ENCODE measurements at places on chromosomes 7 and 10. TPM values are rescaled to one million over a fixed set of nuclear protein-coding genes. Genes with fewer than 3 reads are reported as not detected.

DNA sequence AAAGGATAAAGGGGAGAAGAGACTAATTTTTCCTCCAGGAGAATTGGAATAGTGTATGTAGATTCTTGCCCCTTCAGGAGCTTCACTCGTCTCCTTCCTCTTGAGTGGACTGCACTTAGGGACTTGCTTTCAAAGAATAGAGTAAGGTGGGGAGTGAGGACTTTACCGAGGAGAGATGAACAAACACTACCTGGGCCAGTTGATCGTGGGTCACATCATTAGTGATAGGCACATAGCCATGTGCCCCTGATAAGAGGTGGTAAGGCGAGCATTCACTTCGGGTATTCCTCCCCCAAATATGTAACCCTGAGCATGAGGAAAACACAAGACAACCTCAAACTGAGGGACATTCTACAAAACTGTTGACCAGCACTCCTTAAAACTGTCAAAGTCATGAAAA, 14.6 kb upstream of the KIFBP start:
- no peak for DNase-seq

PNLIPRP2 gene
- total RNA-seq: not detected

DNA sequence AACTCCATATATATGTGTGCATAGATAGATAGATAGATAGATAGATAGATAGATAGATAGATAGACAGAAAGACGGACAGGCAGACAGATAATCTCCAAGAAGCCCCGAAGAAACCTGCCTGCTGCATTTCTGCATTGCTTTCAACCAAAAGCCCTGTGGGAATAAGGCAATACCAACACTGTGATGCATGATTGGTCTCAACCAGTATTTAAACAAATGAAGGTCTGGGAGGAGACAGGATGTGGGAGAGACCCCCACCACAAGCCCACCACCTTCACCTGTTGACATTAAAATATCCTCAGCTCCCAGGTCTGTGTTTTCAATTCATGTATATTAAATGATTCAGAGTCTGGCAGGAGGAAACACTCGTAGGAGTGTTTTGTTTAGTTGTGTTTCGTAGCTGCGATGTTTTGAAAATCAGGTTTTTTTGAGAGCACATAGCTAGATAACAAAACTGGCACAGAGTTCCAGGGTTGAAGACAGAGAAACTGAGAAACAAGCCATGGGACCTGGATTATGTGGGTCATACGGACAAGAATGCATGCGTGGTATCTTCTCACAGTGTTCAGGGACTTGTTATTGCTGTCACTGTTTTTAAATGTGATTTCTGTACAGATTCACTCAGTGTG, 200.7 kb upstream of the AHR start:
- DNase-seq: no peak

ADARB2 gene
- not detected for total RNA-seq

DNA sequence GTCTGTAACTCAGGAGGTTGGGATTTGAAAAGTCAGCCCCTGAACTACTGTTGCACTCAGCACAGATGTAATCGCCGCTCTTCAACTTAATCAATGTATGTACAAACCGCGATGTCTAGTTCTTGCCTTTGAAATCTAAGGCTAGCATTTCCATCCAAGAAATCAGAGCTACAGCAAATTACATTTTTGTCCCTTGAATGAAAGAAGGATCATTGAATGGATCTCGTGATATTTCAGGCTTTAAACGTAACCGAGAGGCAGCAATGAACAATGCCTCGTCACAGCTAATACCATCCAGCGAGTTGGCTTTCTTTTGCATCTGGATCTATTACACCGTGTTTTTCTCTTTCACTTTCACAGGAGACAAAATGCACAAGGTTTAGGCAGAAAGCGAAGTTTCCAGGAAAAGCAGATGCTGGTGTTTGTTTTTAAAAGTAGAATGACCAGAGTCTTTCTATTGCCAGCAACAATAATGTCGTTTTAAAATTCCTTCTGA, 5.5 kb downstream of the SKIDA1 start:
- DNase-seq: peak; percentile 41

GRCh38 chr10:52541006-52541473, 227.0 kb downstream of the DKK1 start:
- DNase-seq: no peak

DNA sequence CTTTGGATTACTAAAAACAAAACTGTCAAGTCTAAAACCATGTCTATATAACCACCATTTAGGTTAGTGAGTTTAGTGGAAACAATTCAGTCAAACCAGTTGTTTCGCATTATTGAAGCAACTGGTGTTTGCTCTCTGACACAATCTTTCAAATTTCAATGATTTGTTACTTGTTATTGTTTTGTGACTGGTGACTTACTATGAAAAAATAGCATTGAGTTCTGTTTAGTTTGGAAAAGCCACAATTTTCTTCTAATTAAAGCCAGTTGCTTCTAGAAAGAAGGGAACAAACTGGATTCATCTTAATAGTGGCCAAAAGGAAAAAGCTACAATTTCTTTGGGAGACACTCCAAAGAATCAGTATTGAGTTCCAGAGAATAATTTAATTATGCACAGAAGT, 30.4 kb downstream of the LAMB4 start:
- DNase-seq: no peak

DNA sequence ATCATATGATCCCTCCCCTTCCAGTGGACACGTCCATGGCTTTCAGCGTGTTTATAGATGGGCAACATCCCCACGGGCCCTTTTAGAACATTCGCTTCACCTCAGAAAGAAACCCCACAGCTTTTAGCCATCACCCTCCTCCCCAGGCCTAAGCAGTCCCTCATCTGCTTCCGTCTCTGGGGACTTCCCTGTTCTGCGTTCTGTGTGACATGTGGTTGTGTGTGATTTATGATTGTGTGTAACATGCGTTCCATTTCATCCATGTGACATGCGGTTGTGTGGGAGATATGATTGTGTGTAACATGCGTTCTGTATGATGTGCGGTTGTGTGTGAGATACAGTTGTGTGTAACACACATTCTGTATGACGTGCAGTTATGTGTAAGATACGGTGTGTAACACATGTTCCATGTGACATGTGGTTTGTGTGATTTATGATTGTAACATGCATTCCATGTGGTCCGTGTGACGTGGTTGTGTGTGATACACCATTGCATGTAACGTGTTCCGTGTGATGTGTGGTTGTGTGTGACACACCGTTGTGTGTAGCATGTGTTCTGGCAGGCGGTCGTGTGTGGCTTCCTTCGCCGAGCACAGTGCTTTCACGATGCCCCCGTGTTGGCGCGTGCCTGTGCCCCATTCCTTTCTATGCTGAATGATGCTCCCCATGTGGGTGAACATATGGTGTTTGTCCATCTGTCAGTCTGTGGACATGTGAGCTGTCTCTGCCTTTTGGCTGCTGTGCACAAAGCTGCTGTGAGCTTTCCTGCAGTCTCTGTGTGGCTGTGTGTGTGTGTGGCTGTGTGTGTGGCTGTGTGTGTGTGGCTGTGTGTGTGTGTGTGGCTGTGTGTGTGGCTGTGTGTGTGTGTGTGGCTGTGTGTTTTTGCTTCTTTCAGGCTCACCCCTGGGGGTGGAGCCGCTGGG, 26.2 kb downstream of the PWWP2B start:
- no peak for DNase-seq

DNA sequence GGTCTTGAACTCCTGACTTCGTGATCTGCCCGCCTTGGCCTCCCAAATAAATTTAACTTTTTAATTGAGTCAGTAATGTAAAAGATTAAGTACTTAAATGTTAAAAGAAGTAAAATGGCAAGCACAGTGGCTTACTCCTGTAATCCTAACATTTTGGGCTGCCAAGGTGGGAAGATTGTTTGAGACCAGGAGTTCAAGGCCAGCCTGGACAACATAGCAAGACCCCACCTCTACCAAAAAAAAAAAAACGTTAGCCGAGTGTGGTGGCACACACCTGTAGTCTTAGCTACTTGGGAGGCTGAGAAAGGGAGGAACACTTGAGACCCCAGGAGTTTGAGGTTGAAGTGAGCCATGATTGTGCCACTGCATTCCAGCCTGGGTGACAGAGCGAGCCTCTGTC, 26.1 kb downstream of the PHTF2 start:
- DNase-seq: no peak

GRCh38 chr10:105185161-105185560, 544.1 kb downstream of the SORCS3 start:
- DNase-seq: no peak

KCNIP2 gene
- total RNA-seq: not detected

ZCCHC24 gene
- total RNA-seq: 17.8 TPM

PTPRZ1 gene
- not detected for total RNA-seq

LAMB1 gene
- 18.9 TPM for total RNA-seq

- DNase-seq: no peak
Measured at GRCh38 chr7:144975882-144976281, 140.0 kb upstream of the TPK1 start.

DNA sequence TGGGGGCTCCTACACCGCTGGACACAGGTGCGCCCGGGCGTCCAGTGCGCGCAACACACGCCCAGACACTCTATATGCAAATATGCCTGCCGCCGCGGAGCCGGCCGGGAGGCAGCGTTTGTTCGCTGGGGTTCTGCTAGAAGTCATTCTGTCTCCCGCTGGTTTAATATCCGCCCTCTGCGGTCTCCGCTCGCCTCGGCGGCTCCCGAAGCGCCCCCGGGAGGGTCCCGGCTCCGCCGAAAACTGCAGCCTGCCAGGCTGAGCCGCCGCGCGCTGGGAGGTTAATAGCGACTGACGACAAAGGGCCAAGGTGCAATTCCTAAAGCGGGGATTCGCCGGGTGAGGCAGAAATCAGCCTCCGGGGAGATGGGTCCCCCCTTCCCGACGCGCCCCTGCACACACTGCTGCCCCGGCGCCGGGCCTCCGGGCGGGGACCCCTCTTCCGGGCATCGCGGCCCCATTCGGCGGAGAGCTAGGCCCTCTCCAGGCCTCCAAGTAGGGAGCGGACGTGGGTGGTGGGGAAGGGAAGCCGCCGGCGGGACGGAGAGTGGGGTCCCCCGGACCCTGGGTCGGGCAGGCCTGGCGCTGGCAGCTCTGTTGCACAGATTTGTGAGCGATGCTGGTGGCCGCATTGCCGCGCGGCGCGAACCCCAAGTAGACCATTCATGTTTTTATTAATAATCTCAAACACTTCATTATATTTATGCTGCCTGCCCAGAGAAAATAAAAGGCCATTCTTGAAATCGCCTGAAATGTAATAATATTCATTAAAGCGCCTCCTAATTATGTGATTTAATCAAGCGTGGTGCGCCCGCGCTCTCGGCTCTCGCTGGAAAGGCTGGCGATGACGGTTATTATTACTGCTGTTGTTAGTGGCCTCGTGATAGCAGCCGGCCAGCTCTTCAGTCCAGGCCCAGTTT, 9.1 kb downstream of the EN2 start:
- DNase-seq: no peak

GRCh38 chr10:17912754-17913153, 39.0 kb upstream of the SLC39A12 start:
- DNase-seq: no peak

- DNase-seq: no peak
Measured at GRCh38 chr7:46283852-46284251, 362.8 kb upstream of the IGFBP3 start.

DNA sequence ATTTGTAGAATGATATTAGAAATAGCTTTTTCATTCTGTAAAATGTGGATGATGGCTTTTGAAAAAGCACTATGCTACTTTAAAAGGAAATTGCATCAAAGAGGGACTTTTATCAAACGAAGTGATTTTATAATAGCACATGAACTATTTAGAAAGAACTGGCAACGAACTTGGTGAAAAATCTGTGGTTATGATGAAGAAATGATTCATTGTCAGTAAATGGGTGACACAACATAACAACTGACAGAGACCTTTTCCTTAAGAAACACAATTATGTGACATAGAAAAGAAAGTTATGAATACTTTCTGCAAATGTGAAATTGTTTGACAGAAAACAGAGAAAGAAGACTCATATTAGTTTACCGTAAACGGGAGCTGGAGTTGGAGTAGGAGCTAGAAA, 60.7 kb upstream of the LAMB4 start:
- DNase-seq: no peak

RP9 gene
- 19.2 TPM for total RNA-seq

HKDC1 gene
- total RNA-seq: not detected

DNA sequence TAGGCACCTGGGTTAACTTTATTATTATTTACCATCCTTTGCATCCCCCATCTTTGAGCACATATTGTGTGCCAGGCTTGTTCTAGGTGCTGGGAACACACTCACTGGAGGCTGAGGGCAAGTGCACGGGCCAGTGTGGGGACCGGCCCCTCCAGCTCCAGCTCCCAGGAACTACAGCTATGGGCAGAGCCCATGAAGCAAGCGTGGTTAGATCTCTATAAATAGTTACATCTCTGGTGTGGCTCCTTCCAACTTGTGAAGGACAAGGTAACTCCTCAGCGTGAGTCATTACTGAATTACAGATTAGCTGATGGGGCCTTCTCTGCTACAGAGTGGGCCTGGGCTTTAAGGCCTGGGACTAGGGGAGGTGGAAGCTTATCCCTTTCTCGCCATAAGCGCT, 583.5 kb downstream of the SDK1 start:
- no peak for DNase-seq

GRCh38 chr10:50421026-50421719, 169.9 kb upstream of the ASAH2 start:
- DNase-seq: peak; percentile 16

DNA sequence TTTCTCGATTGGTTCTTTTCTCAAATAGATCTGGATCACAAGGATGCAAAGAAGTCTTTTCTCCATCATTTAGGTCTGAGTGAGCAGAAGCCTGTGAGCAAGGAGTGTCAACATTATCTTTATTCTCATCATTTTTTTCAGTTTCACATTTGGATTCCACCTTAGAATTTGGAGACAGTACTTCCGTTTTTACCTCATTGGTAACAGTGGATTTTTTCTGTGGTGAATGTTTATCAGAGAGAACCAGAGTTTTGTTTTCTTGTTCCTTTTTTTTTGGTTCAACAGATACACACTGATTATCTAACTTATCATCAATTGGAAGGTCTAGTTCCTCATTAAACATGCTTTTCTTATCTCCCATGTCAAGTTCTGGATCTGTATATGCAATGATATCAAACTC, 151.3 kb downstream of the GALNT11 start:
- DNase-seq: no peak

DNA sequence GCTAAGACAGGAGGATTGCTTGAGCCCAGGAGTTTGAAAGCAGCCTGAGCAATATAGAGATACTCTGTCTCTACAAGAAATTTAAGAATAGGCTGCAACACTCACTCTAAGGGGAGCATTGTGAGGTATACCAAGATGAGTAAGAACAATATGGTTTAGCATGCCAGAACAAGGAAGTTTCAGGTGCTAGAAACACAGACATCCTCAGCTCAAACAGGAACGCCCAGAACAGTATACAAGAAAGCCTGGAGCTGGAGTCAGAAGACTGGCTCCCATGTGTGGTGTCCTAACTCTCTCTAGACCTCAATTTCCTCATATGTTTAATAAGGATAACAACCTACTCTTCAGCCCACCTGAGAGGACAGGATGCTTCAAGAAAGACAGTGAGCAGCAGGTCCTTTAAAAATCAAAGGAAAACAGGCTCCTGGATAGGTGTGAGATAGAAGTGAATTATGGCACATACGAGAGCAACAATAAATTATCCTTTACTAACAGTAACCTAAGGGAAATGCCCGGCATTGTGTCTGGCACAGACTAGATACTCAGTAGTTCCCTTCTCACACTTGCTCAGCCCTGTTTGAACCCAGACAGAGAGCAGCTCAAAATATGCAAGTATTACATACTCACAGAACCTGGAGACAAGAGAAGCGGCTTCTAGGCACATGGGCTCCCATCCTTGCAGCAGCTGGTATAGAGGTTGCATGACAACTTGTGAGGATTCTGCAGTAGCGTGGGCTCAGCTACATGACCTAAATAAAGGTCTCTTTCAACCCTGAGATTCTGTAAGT, 45.4 kb downstream of the KAT6B start:
- DNase-seq: no peak

GRID2IP gene
- not detected for total RNA-seq

GRCh38 chr10:93417266-93417665, 64.9 kb downstream of the MYOF start:
- DNase-seq: no peak

BAMBI gene
- 38.3 TPM for total RNA-seq

REEP3 gene
- 61.6 TPM for total RNA-seq

CPA2 gene
- 1.6 TPM for total RNA-seq

Data from MG63 (cell line).